NCI-H2107 (cell line): ENCODE measurements at places on chromosomes 2 and 18.

DNA sequence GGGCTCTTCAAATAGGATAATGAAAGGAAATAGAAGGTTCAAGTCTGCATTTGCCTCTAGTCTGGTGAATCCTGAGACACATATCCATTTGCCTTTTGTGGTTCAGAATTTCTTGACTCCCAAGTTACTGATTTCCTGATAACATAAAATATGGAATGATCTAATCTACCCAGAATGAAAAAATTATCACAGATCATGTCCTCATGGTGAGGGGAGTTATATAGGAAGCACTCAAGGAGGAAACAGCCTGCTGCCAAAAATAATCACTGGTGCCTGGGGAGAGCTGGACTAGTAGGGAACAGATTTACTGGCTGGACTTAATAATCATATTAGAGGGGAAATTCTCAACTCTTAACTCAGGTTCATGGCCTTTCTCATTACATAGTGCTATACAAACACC, 95.5 kb upstream of the STK17B start:
- no peak for DNase-seq

DNA sequence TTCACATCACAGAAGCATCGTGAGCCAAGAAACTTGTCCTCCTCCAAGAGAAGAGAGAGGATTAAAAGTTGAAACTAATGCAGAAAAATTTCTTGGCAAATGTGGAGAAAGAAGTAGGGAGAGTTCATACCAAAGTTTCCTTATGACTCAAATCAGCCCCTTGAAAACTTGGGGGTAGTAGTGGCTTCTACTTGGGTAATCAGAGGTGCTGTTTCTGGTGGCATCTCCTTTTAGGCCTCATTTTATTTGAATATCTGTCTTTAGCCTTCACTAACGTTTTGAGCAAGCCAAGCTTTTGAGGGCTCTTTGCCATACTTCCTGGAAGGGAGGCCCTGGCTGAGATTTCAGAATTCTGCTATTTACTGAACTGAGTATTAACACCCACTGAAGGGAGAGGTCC, 515.3 kb upstream of the MEX3C start:
- no peak for DNase-seq

DNA sequence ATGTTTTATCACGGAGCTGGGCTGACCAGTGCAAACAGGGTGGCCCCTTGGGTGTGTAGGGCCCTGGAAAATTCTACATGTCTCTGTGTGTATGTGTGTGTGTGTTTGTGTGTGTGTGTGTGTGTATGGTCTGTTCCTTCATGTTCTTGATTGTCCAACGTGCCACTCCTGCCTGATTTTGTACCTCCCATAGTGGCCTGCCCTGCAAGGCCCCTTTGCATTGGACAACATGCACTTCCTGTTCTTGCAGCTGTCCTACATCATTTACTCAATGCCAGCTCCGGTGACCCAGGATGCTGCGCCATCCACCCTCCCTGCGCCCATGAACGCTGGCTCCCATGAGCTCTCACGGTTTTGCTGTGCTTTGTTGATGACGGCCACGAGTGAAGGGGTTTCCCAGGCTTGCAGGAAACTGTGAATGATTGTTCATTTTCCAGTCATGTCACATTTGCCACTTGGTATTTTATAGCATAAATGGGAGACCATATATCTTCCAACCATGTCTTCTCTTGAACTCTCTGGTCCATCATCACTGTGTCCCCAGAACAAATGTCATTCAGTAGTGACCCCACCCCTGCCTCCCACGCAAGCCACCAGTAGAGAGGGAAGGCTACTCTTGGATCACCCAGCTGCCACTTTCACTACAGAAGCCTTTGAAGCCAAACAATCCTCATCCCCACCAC, 69.7 kb upstream of the NCK2 start:
- no peak for DNase-seq

DNA sequence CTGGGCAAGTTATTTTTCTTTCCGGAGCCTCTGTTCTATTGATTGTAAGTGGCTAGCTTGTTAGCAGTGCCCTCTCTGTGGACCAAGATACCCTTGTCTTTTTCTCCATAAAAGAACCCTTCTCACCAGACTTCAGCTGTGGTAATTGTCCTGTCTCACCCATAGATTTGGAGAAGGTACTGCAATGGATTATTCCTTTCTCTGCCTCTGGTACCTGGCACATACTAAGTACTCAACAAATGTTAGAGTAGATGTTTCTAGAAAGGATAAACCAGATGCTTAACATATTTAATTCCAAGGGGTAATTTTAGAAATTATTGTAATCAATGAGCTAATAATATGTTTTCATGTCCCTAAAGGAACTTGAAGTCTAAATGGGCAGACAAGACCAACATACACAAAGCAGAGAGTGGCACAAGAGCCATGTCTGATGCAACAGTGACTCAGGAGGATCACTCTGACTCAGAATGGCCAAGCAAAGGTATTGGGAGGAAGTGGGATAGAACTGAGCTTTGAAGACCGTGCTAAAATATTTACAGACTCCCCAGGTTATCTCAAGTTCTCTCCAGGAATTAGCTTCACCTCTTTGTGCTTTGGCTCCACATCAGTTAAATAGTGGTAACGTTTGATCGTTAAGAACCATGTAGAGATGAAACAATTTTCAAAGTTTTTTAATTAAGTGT, 129.7 kb upstream of the OSR1 start:
- DNase-seq, result no peak

GRCh38 chr2:47178341-47178740, 23.2 kb upstream of the STPG4 start:
- no peak for DNase-seq

DNA sequence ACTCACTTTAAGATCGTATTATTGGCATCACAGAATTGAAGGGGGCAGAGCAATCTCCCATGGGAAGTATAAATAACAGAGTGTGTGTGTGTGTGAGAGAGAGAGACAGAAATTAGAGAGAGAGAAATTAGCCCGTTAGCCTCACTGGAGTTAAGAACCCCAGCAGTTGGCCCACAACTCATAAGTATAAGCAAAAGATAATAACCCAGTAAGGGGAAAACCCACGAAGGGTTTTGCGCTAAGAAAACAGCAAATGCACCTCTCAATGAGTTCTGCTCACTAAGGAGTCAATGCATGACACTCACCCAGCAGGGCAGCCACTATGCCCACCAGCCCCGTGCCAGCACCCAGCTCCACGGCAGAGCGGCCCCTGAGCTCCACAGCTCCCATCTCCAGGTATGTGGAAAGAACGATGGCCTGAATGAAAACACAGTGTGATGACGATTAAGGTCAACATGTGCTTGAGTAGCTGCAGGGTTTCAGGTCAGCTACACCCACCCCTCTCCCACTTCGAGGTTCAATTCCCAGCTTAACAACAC, 3.6 kb downstream of the METTL21A start:
- no peak for DNase-seq

DNA sequence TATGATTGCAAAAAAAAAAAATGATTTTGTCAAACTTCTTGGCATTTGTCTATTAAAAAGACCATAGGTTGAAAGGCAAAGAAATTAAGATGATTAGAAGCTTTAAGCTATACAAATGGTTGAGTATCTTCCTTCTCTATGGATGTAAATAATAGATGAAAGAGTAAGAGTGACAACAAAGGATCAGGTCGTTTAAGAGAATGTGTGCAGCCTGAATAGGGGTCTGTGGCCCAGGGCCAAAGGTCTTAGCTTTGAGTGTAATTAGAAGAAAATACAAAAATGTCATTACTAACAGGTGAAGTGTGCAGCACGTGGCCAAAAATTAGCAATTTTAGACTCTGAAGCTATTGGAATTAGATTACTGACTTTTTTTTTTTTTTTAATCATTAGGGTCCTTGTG, 122.4 kb downstream of the GREB1L start:
- DNase-seq, result no peak

GRCh38 chr2:226788064-226788463, 11.6 kb downstream of the IRS1 start:
- no peak for DNase-seq

GRCh38 chr18:8654503-8655451, 45.5 kb downstream of the RAB12 start:
- DNase-seq, result no peak

DNA sequence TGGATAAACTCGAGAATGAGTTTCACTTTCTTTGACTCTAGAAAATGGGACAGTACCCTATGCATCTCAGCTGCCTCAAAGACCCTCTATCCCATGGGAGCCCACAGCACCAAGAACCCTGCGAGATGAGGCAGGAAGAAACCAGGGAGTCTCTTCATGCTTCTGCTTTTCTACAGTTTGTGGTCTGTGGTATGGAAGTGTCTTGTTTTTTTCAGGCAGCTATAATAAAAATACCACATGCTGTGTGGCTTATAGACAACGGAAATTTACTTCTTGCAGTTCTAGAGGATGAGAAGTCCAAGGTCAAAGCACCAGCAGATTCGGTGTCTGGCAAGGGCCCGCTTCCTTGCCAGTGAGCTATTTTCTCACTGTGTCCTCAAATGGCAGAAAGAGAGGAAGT, 257.9 kb downstream of the SUCLG1 start:
- DNase-seq, result no peak

DNA sequence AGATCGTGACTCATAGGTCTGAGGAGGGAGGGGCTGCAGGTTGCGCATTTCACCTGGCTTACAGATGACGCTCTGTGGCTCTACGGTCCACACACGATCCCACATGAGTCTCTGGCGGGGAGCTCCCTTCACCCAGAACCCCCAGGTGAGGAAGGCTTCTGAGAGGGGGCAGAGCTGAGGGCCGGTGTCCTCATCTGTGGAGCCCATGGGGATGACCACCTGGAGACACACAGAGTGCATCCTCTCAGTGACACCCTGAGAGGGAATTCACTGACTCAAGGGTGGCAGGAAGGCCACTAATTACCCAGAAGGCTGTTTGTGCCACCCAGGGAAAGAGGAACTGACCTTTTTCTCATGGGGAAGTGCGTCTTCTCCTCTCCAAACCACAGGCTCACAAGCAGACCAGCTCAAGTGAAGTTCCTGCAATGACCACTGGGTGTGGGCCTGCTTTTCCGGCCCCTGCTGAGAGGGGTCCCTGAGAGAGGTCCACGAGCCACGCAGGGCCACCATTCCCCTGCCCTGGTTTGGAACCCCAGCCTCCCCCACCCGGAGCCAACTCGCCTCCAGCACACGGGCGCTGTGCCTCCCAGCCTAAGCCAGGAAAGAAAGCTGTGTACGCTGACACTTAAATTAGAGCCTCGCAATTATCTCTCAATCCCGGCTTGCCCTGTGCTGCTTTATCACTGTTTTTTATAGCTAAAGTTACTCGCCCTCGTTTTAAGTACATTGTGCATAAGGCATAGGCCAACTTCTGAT, 114.1 kb downstream of the BCL11A start:
- no peak for DNase-seq

DNA sequence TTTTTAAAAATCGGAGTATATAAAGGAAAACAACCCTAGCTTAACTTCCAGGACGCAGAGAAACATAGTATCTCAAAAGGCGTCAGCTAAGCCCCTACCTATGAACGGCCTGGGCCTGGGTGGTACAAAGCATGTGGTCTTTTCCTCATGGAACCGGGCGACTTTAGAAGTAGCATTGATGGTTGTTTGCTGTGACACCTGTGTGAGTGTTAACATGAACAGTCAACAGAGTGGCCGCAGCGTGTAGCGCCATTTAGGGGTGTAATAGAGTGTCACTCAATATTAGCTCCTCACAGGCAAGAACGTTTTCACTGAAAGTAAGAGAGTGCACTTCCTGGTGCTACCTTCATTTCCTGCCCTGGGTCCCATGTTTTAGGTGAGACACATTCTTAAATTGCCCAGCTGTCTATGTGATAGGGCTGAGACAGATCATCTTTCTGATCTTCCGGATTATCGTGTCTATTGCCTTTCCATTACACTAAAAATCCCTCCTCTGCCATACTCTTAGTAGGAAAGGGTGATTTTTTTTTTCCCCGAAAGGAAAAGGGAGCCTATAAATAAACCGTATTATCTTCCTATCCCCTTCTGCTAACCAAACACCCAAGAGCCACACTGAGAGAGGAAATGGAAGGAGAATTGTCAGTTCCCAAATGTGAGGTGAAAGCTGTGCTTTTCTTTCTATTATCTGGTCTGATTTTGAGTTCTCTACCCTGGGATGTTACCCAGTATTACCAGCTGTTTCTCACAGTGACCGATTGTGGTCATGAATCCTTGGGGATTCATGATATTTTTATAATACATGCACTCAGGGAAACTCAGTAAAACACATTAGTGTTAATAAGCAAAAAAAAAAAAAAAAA, 1.3 kb downstream of the GORASP2 start:
- no peak for DNase-seq

DNA sequence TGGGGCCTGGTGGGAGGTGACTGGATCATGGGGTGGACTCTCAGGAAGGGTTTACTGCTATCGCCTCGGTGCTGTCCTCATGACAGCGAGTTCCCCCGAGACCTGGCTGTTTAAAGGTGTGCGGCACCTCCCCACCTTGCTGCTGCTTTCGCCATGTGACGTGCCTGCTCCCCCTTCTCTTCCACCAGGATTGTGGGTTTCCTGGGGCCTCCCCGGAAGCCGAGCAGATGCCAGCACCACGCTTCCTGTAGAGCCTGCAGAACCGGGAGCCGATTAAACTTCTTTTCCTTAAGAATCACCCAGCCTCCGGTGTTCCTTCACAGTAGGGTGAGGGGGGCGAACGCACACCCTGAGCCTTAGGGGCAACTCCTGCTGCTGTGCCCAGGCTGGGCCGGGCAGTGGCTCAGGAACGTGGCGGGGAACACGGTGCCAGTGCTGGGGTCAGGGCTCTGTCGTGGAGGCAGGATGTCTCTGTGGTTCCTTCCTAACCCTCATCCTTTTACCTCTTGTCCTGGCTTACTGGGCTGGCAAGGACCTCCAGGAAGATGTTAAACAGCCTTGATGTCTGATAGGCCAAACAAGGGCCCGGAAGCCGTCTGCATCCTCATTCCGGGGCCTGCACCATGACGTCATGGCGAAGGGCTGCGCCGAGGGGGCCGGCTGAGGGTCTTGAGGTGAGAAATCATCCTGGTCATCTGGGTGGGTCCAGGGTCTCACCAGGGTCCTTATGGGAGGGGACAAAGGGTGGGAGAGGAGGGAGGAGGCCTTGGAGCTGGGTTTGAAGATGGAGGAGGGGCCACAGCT, 12.7 kb downstream of the NEU4 start:
- DNase-seq, result no peak

GRCh38 chr2:152479282-152479681, 144.3 kb downstream of the FMNL2 start:
- DNase-seq, result no peak

GRCh38 chr2:223007531-223007930, 44.5 kb upstream of the KCNE4 start:
- no peak for DNase-seq

DNA sequence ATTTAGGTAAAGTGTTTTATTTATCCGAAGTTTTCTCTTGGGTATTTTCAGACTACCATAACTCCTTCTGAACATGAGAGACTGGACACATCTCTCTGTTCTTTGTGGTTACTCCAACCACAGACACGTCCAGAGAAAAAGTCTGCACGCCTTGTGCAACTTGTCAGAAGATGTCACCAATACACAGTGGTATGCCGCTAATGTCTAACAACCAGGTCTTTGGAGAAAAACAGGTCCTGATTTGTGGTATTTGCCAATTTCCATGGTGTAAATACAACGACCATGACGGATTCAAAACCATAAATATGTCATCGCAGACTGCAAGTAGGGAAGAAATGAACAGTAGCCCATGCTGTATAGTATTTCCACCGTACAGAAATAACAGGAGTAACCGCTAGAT, 620.6 kb upstream of the ID2 start:
- no peak for DNase-seq

- no peak for DNase-seq
These were observed 125.5 kb upstream of the REV1 start for GRCh38 chr2:99615247-99615771.

- DNase-seq, result no peak
These were observed 1.5 kb upstream of the SLC30A3 start for GRCh38 chr2:27264253-27264752.

GRCh38 chr18:10059610-10060468, 146.0 kb downstream of the VAPA start:
- no peak for DNase-seq

GRCh38 chr2:180661686-180662030, 318.7 kb upstream of the UBE2E3 start:
- DNase-seq, result no peak
